NCI-H1092 (cell line): ENCODE measurements at places on chromosomes 11 and 22.
A peak's percentile ranks its signal among the peaks of the same experiment; 100 is the strongest.

DNA sequence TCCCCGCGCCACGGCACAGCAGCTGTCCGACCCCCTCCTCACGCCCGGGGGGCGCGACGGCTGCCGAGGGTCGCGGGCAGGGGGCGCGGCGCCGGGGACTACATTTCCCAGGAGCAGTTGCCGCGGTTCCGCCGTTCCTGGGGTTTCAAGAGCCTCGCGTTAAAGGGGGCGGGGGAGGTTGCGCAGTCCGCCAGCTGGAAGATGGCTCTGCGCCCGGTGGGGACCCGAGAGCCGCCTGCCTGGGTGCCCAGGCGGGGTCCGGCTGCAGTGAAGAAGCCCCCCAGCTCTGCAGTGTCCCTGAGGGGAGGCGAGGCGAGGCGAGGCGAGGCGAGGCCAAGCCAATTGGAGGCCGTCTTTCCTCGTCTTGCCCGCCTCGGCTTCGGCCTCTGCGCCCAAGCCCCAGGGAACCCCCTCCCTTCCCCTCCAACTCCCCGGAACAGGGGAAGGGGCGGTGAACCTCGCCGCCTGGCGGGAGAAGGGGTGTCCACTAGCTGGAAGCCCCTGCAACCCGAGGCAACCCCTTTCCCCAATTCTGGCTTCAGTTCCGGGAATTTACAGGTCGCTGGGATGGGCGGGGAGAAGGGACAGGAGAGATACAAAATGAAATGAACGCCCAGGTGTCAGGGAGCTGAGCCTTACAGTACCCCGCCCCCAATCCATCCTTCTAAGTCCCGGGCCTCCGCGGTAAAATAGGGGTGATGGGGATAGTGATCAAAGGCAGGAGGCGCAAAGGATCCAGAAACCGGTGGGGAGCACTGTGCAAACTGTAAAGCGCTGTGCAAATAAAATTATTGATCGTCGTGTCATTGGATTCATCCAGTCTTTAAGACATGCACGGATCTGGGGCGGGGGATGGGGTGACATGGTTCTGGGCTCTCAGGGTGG, 5.2 kb upstream of the GCAT start:
- DNase-seq = peak; percentile 58

GRCh38 chr22:20063271-20064139, 16.5 kb upstream of the DGCR8 start:
- no peak for DNase-seq

DNA sequence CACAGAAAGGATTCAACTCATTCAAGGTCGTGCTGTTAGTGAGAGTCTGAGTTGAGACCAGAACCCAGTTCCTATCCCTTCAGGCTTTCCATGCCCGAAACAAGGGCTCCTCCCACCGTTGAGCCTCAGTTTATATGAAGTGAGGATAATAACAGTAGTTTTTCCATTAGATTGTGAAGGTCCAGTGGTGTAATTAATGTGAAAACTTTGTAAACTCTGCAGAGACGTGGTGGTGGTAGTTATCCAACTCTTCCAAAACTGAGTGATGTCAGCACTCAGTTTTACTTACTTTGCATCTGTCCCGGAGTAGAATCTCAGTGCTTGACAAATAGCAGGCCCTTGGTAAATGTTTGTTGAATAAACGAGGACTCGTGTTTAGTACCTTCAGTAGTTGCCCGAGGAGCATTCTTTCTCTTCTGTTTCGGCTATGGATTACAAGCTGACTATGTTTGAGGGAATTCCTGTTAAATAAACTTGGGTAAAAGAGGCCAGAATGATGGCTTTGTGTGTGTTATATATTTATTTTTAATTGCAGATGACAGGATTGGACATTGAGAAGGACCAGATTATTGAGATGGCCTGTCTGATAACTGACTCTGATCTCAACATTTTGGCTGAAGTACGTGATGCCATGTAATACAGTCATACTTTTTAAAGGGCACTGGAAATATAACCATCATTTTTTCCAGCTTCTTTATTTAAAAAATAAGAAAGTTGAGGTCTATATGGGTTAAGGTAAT, 1.0 kb downstream of the REXO2 start:
- DNase-seq = no peak

DNA sequence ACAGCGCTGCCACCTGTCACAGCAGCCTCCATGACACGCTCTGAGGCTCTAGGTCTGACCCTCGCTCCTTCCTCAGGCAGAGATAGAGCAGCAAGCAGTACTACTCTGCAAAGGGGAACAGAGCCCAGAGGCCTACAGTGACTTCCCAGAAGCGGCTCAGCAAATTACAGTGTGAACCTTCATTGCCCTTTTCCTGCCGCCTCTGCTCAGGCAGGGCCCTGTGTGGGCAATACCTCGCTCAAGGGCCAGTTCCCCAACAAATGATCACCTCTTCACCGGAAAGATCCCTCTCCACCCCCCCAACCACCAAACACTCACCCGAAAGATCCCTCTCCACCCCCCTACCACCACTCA, 12.3 kb downstream of the KIAA0930 start:
- DNase-seq = no peak

DNA sequence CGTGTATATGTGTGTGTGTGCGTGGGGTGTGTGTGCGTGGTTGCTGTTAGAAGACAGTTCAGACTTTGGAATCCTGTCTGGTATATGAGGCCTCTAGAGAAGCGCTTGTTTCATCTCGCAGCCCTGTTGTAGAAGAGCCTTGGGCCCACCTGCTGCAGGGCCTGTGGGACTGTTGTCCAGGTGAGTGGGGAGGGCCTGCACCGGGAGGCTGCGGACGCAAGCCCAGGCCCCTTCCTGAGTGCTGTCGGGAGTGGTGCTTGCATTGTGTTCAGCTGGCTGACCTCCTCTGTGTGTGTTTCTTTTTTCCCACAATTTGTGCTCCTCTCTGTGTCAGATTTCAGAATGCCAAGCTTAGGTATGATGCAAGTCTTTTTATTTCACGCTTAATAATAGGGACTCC, 128.4 kb downstream of the TBC1D22A start:
- no peak for DNase-seq

GRCh38 chr11:117891362-117891761, 14.9 kb upstream of the FXYD6 start:
- DNase-seq = no peak
